ENCODE measurements at places on chromosomes 5 and 9.

DNA sequence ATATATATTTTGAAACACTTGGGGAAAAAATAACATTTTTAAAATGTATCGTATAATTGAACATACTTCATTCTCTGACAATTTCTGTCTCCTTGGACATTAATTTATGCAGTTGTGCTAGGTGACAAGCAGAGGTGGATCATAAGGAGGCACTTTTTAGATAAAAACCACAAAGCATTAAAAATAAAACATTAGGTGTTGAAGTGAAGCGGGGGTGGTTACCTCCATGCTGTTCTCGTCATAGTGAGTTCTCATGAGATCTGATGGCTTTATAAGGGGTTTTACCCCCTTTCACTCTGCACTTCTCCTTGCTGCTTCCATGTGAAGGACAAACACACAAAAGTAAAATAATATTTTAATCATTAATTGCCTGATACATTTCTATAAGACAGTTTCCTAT, 11.9 kb upstream of the COX7C start:
- DNase-seq = no peak

DNA sequence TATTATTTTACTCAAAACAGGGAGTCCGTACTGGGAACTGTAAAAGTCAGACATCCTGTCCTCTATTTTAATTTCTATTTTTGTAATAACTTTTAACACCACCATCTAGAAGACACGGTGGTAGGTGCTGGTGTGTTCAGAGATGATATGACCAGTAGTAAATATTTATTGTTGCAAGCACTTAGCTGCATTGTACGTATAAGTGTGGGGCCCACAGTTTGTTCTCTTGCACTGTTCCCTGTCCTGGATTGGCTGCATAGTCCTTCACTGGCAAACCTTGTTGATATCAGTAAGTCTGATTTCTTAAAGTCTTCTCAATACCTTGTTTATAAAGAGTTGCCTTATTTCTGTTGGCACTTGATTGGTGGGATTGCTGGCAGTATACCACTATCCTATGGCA, 24.6 kb upstream of the IL9 start:
- no peak for DNase-seq

DNA sequence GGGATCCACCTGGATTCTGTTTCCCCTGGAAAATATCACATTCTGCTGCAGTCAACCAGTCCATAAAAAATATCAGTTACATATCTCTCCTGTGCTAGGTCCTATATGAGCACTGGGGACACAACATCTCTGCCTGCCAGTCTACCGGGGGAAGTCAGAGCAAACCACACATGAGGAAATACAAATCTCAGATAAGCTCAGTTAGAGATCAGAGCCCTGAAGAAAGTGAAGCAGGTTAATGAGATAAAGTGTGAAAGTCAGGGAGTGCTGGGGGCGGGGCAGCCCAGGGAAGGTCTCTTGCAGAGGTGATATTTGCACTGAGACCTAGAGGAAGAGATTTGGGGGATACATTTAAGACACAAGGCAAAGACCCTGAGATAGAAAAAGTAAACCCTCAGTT, 67.8 kb upstream of the SLC1A1 start:
- DNase-seq = no peak

DNA sequence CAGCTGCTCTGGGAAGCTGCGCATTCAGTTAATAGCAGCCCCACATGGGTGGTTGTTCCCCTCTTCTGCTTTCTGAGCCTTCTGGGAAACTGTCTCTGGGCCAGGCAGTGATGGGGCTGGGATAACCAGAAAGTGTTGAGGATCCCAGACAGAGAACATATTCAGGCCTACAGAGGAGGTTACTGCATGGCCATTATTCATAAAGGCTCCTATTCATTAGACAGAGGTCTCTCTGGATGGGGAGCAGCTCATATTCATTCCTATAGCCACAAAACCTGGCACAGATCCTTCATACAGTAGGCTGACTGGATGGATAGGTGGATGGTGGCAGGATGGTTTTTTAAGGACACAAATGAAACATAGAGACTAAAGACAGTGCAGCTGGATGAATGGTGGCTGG, 76.3 kb downstream of the HSPA4 start:
- no peak for DNase-seq

DNA sequence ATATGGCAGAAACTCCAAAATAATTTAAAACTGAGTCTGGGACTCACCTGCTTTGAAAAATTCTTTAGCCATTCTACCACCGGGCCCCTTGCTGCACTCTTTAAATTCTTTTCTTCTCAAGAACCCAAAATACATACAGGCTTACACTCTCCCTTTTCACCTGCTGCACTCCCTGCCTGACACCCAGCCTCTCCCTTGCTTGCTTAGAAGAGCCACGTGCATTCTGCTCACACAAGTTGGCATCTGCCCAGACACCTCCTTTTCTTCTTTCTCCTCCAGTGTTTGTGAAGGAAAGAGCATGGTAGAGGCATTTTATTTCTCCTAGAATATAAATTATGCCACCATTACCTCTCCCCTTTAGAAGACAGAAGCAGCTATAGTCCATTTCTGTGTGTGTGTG, 39.0 kb upstream of the AOPEP start:
- DNase-seq = no peak

DNA sequence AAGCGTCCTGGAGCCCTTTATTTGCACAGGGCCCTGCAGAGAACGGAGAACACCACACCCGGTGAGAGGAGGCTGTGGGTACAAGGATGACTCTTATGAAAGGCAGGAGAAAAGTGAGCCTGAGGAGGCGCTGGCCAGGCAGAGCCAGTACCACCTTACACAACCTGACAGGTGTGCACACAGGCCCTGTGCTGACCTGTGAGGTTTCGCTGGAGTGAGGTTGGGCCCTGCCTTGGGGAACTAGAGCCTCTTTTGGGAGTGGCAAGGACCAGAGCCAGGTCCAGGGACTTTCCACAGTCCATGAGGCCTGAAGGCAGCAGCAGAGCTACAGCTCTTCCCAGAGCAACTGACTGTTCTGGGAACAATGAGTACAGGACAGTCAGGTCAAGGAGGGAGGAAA, 3.1 kb downstream of the SRD5A1 start:
- no peak for DNase-seq

- DNase-seq = no peak
Observed at GRCh38 chr9:33800886-33801285, 5.5 kb downstream of the PRSS3 start.

GRCh38 chr5:142807372-142807911, 37.3 kb downstream of the ARHGAP26 start:
- no peak for DNase-seq

DNA sequence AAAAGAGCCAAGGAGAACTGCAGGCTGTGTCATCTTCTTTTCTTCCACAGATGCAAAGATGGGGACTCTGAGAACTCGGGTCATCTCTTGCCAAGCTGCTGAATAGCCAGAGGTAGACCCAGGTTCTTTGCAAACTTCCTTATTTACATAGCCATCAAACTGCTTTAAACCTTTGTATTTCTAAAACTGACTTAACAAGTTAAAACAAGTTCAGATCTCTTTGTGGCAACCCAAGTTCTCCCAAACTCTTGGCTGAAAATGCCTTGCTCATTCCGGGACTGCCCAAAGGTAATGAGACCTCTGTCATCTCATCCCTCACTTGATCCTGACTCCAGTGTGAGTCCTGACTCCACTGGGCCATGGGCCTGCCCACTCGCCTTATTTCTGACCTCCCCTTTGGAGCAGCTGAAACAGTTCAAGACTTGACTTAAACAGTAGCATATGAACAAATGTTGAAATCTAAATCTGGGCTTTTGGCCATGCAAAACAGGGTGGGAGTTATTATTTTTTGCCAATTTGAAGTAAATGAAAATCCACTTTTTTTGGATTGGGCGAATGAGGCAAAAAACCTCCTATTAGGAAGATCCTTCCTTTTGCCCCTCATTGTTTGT, 50.6 kb downstream of the FBXL7 start:
- DNase-seq = no peak

GRCh38 chr5:30918171-30918570, 275.3 kb upstream of the CDH6 start:
- DNase-seq = no peak

DNA sequence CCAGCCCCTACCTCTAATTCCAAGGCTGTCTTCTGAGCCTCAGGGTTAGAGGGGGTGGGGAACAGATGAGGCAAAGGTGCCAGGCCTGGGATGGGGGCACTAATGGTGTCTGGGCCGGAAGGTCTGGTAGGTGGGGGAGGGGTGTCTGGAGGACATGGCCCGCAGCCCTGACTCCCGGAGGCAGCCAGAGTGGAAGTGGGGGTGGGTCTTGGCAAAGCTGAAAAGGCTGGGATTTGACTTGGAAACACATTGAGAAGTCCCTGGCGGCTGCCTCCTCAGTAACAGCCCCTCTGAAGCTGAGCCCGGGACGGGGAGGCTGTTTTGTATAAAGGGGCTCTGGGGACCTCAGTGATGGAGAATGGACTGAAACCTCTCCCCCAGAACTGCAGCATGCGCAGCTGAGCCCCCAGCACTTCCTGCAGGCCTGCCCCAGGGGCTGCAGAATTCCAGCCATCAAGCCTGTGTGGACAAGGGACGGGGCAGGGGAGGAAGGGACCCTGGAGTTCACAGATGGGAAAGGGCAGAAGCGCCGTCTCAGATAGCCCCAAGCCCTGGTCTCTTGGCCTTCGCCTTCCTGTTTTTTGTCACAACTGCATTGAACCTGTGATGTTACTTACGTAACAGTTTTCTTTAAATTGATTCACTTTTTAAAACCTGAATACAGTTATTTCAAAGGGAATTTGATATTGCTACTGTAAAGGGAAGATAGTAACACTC, 49.3 kb upstream of the SYNPO start:
- no peak for DNase-seq

- no peak for DNase-seq
Observed at GRCh38 chr9:116736399-116737151, 49.5 kb downstream of the TRIM32 start.

DNA sequence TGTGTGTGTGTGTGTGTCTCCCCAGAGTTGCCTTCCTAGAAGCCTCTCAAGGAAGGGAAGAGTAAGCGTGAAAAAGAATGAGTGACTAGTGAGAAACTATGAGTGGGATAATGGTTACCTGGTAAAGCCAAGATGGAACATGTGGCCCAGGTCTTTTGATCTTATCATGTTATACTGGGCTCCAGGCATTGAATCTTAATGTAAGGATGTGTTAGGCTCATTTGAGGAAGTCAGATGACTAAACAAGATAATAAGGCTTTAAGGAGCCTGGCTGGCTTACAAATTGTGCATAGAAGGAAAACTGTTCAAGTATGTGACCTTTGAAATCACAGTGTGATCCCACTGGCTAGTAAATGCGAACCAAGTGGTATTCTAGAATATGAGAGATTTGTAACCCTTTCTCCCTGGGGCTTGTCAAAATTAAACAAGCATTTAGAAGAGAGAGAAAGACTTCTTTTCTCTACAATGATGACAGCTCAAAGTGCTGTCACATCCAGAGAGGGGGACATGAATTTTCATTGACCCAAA, 29.9 kb upstream of the HMHB1 start:
- no peak for DNase-seq

DNA sequence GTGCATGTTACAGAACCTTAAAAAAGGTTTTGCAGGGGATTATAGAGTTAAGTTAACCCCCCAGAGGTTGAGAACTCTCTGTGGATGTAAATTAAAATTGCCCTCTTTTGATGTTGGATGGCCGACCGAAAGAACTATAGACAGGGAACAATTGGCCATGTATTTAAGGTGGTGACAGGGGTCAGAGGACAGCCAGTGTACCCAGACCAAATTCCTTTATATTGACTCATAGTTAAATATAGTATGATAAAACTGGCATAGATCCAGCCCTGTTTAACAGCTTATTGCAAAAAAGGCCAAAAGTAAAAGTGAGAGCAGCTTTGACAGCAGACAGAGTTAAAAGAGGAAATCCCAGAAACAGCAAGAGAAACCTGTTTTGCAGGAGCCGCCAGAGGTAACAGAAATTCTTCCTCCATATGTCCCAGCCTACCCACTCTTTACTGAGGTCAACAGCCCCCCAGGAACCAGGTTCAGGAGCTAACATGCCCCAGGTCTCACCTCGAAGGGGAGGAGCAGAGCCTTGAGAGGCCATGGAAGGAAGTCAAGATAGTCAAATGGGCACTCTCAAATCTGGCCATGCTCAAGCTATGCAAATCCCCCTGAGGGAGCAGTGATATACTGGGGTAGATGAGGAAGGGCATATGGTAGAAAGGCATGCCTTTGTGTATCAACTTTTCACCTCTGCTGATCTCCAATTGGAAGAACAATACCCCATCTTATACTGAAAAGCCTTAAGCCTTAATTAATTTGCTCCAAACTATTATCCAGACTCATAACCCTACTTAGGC, 156.4 kb upstream of the COX7C start:
- DNase-seq = no peak

- DNase-seq = no peak
Observed at GRCh38 chr5:91048073-91048472, 335.0 kb downstream of the ARRDC3 start.

DNA sequence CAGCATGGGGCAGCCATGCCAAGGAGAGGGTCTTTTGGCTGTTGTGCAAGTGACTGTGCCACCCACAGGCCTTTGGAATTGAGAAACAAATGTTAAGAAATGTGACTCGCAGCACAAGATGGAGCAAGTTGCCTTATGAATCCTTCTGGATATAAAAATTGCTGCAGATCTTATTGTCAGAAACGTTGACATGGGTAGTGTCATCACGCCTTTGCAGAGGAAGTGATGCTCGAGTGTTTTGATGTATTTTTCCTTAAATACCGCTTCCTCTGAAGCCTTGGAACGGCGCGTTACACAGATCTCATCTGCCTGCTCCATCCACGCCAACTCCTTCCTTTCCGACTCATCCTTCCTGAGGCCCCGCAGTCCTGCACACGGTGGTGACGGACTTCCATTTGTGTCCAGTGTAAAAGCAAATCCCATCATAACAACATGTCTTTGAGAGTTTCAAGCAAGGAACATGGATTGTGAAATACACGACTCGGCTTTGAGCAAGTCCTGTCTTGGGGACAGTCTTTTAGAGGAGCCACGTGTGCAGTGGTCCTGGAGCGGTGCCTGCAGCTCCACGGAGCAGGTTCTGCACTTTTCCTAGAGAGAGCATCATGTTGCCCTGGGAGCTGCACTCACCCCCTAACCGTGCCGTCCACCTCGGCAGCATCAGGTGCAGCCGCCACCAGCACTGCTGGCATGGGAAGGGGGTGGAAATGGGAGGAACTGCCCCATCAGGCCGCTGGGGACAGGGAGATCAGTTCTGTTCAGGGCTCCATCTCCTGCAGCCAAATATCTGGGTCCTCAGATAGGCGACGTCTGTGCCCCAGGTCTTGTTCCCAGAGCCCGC, 15.1 kb downstream of the ROPN1L start:
- no peak for DNase-seq

GRCh38 chr5:21919414-21920022, 933.6 kb downstream of the CDH12 start:
- no peak for DNase-seq

GRCh38 chr5:14452685-14453454, 128.7 kb upstream of the OTULINL start:
- DNase-seq = no peak

- no peak for DNase-seq
Observed at GRCh38 chr5:6885581-6885980, 172.3 kb downstream of the TENT4A start.

DNA sequence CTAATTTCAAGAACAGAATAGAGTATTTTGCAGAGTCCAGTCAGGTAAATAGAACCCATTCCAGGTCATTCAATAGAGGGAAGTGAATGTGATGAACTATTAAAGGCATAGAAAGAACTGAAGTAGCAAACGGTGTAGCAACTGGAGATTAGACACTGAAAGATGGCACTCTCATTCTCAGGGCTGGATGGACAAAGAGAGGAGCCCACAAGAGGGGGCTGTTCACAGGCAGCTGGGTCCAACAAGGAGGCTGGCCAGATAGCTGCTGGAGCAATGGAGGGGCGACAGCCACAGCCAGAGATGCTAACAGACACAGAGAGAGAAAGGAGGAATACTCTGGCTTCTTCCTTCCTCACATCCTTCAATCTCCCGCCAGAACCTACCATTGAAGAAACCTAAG, 93.1 kb upstream of the SMARCA2 start:
- no peak for DNase-seq

- no peak for DNase-seq
Observed at GRCh38 chr9:96420468-96421219, 2.5 kb upstream of the ZNF367 start.
